ENCODE measurements at places on chromosomes 4 and X. TPM values are rescaled to one million over a fixed set of nuclear protein-coding genes. Genes with fewer than 3 reads are reported as not detected.

The ZDHHC15 gene
- 0.03 TPM for polyA plus RNA-seq

The MAB21L2 gene
- 0.92 TPM for polyA plus RNA-seq

The NLGN4X gene
- polyA plus RNA-seq: 0.05 TPM

GRCh38 chrX:131237363-131237762, 51.7 kb downstream of the IGSF1 start:
- DNase-seq: no peak

- no peak for DNase-seq
Observed at GRCh38 chr4:78529569-78530209, 21.9 kb upstream of the ANXA3 start.

DNA sequence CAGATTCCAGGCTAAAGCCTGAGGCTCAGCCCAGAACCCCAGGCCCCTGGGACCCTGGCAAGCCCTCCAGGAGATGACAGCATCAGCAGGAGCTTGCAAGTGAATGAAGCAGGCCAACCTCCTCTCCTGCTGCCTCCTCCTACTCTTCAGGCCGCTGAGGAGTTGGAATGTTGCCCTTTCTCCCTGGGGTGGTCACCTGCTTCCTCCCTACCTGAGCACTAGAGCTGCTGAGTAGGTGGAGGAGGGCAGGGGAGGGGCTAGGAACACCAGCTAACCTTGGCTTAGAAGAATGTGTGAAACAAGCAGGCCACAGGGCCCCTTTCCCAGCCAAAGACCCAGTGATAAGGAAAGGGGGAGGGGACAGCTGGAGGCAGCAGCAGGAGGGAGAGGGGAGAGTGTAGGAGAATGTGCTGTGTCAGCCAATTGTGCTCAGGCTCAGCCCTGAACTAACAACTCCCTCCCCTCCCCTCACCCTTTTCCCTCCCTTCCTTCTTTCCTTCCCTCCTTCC, 58.0 kb downstream of the PJA1 start:
- no peak for DNase-seq

- DNase-seq: no peak
Observed at GRCh38 chr4:33780952-33781791, 2463.1 kb downstream of the ARAP2 start.

GRCh38 chr4:3461515-3462291, 1.4 kb upstream of the DOK7 start:
- DNase-seq: no peak

DNA sequence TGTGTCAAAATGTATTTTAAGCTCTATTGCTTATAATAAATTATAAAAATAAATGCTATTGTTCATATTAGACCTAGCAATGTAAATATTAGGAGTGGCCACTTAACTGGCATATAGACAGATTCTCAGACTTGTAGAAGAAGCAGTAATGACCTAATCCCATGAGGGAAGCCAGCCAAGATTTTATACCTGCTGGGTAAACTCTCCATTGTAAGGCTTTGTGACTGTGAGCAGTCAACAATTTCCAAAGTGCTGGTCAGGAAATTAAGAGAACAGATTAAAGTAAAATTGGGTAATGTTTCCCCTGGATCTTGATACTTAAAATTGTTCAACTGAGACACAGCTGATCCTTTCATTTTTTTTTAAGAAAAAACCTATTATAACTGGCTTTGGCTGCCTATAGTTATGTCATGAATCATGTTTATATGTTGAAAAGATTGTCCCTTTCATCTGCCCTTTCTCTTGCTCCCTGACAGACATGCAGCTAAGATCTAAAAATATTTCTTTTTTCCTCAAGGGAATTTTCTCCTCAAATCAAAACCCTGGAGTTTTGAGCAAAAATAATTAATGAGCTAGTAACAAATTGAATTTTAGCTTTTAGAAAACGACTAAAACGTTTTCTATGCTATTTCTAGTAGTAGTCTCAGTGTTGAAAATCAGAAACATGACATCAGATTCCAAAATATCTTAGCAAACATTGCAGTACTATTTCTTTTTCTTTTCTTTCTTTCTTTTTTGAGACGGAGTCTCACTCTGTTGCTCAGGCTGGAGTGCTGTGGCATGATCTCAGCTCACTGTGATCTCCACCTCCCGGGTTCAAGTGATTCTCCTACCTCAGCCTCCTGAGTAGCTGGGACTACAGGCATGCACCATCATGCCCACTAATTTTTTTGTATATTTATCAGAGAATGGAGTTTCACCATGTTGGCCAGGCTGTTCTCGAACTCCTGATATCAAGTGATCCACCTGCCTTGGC, 77.9 kb downstream of the ADGRL3 start:
- DNase-seq: no peak

GRCh38 chrX:41785685-41786084, 61.7 kb downstream of the GPR82 start:
- DNase-seq: no peak

- no peak for DNase-seq
Observed at GRCh38 chr4:183589461-183590099, 69.4 kb downstream of the RWDD4 start.

DNA sequence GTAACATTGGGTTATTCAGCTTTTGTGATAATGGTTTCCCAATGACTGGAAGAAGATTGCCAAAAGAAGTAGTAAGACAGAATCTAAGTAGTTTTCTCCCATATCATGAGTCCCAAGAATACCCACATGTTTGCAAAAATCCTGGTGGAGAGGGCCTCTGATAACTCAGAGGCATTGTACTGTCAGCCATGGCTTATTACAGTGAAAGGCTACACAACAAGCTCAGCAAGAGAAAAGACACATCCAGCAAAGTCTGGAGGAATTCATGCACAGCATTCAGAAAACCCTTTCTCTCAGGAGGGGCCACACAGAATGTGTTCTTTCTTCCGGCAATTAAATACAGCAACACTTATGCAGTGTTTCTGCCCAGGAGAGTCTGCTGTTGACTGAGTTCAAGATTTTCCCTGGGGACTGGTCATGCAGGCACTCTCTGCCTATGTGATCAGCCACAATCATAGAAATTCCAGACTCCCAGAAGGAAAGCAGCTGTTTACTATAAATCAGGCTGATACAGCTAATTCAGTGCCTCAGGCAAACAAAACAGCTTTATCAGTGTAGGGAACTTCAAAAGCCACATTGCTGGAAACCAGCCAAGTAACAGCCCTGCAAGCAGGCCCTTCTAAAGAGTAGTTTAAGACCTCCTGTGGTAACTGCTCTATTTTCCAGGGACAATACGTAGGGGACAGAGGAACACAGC, 937.1 kb downstream of the CCSER1 start:
- DNase-seq: peak; percentile 51

DNA sequence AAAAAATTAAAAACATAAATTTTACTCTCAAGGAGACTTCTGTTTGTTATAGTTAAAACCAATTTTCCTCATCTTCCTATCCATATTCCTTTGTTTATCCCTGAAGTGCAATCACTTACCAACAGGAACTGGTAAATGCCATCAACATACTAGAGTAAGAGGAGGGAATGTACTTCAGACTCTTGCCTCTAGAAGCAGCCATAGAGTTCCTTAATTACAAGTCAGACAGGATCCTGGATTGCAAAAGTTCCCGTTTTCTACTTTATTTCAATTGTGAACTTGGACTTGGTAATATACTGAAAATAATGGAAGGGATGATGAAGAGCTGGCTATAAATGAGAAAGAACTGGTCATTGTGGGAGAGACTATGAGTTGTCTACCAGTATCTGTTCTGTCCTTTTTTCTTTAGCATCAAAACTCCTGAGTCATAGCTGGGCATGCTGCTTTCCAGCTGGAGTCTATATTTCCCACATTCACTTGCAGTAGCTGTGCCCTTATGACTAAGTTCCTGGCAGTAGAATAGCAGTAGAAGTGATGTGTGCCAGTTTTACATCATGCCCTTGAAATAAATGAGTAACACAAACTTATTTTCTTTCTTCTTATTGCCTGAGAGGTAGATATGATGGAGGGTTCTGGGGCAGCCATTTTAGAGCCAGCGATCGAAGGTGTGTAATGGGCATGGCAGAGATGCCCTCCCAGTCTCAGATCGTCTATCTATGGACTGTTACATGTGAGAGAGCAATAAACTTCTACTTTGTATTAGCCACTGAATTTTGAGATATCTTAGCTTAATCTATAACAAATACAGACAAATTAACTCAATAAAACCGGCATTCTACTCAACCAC, 26.8 kb upstream of the SPARCL1 start:
- DNase-seq: no peak

DNA sequence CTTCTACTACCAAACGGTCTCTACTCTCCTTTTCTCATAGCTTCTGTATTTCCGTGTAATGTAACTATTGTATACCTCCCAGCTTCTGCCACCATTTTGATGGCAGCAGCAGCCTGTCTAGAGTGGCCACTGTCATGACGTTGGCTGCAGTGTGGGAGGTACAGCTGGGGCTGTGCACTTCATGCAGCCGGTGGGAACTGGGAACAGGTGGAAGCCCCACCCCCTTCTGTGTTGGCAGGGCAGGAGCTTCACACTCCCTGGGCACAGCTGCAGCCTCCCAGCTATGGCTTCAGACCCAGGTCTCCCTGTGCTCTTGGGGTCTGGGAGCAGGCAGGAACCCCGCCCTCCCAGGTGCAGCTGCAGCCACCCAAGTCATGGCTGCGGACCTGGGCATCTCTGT, 49.8 kb upstream of the SEC24B start:
- DNase-seq: no peak

DNA sequence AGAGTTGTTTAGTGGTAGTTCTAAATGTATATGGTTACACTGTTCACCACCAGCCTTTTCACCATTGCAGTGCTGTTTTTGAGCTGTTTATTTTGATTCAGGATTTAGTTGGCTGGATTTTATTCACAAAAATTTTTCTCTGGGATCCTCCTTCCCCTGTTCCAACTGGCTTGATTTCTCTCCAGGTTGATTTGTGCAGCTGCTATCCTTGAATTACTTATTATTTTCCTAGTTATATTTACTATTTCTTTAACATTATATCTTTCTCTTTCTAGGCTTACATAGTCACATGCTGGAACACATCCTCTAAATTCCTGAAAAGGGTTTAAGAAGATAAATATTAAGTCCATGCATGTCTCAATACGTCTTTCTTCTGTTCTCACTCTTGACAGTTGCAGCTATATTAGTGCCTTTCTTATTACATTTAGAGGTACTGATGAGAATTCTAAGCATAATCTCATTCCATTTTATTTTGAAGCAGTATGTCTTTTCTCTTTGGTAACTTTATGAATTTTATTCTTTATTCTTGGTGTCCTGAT, 82.2 kb downstream of the SUPT20HL2 start:
- DNase-seq: no peak

DNA sequence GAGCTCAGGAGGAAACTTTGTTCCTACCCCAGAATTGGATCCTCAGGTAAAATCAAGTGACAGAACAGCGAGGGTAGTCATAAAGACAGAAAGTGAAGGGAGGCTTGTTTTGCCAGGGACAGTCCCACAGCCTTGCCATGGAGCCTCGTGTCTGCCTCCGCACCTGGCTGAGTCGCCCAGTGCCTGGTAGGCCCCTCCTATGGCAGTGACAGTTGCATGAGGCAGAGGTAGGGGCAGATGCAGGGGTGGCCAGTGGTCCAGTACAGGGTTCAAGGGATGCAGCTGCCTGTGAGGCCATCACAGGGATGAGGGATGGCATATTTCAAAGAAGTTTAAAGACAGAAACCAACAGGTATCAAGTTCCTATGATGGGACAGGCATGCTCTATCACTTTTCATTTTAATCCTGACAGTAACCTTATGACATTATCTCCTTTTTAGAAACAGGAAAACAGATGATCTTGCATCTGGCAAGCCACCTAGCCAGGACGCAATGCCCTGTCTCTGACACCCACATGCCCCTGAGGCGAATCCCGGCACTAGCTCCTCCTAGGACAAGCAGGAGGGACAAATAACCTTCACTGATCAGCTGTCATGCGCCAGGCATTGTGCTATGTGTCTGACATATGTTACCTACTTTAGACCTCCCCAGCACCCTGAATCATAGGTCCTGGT, 127.4 kb upstream of the ENPP6 start:
- DNase-seq: peak; percentile 31

DNA sequence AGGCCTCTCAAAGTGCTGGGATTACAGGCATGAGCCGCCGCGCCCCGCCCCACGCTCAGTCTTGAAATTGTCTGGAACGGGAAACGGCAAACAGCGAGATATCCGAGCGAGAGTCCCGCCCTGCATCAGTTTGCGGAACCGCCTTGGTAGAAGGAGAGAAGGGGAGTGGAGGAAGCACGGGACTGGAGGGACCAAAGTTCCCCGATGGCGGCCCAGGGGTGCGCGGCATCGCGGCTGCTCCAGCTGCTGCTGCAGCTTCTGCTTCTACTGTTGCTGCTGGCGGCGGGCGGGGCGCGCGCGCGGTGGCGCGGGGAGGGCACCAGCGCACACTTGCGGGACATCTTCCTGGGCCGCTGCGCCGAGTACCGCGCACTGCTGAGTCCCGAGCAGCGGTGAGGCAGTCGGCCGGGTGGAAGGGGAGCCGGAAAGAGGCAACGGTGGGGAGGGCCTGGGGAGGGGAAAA, at the start of gene BST1:
BST1 (plus strand) TSS at position 125 of the 463 bp plus-strand sequence; CDS start at position 205, 80 bp downstream.
- DNase-seq: peak; percentile 81

- DNase-seq: no peak
Observed at GRCh38 chr4:7967501-7968261, 28.0 kb upstream of the AFAP1 start.

DNA sequence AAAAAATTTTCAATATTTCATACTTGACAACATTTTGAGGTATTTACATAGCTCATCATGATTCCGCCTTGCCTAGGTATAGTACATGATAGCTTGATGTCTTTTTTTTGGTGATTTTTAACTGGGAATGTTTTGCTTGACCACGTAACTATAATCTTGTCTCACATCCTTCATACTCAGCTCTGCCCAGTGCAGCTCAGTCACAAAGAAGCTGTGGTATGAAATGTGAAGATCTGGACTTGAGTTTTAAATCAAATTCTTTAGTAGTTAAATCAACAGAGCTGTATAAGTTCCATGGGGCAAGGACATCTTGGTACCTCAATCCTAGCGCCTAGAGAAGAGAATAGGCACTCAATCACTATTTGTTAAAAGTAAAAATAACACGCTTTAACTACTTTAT, 276.3 kb upstream of the DKK2 start:
- DNase-seq: no peak

DNA sequence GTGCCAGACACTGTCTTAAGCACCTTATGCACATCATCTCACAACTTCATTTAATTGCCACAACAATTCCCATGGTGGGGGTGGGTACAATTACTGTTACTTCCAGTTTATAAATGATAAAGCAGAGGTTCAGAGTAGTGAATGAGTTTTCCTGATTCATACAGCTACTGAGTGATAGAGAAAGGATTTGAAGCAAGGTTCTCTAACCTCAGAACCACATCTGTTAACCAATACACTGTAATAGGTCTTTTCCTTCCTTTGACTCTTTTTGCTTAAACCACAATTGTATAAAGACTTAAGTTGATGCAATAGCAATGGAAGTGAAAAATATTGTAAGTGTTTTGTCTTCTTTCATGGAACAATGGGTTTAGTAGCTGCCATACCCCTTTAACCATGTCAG, 43.5 kb upstream of the PAK3 start:
- DNase-seq: no peak

DNA sequence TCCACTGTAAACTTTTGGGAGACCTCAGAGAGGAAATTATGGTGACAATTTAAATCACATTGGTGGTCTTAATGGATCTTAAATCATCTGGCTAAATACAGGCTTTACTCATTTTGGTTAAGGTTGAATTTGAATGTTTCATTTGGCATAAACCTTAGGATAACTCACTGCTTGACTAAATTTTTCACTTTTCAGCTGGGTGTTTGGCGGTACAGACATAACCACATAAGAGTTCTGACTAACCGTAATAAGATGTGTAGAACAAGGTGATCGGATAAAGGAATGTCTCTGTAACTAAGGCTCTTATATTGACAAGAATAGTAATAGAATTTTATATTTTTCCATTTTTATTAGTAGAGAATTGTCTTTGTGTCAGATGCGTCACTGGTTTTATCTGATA, 281.0 kb downstream of the BMPR1B start:
- DNase-seq: no peak

- DNase-seq: no peak
Observed at GRCh38 chr4:68183417-68183816, 53.7 kb upstream of the TMPRSS11F start.

All from SK-N-SH (cell line).